CD4-positive, alpha-beta T cell treated with Interleukin-17A for 4 hours (primary cell): ENCODE measurements at places on chromosomes 4 and X.

DNA sequence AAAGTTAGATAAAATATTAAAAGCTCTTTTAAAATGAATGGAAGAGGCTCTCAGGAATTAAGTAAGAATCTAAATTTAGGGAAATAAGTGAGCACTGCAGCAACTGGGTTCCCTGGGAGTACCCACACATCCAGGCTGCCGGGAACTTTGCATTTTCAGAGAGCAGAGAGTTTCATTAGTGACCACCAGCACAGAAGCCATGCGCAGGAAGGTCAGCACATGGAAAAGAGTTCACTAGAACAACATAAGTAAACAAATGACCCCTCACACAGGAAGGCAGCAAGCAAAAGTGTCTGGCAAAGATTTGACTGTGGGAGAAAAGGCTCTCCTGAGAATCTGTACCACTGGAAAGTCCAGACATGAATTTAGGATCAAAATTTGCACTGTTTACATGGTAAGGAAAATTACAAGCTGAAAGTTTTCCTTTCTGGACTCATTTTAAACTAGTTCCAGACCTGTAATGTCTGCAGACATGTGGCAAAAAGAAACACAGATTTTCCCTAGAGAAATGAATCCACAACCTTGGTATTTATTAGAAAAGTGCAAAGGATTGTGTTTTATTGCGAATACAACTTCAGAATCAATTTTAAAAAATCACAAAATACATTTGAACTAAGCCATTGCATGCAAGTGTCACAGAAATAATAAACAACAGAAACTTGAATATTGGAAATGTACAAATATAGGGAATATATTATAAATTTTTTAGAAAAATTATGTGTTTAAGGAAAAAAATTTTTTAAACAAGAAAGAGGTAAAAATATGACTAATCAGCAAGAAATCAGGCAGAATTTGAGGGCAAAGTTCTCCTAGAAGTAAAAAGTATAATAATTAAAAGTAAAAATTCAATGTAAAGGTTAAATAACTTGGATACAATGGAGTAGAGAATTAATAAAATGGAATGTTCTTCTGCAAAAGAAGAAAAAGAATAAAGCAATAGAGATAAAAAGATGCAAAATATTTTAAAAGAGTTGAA lies 18.4 kb upstream of the MYOZ2 start:
- no peak for DNase-seq

GRCh38 chrX:19086102-19086772 lies 36.0 kb downstream of the ADGRG2 start:
- no peak for DNase-seq

GRCh38 chrX:150935467-150935866 lies 37.0 kb upstream of the CD99L2 start:
- DNase-seq, result no peak

DNA sequence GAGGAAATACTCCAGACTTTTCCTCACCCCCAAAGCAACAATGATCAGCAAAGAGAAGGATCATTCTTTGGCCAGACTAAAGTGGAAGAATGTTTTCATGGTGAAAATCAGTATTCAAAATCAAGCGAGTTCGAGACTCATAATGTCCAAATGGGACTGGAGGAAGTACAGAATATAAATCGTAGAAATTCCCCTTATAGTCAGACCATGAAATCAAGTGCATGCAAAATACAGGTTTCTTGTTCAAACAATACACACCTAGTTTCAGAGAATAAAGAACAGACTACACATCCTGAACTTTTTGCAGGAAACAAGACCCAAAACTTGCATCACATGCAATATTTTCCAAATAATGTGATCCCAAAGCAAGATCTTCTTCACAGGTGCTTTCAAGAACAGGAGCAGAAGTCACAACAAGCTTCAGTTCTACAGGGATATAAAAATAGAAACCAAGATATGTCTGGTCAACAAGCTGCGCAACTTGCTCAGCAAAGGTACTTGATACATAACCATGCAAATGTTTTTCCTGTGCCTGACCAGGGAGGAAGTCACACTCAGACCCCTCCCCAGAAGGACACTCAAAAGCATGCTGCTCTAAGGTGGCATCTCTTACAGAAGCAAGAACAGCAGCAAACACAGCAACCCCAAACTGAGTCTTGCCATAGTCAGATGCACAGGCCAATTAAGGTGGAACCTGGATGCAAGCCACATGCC lies 89.7 kb downstream of the TET2 start:
- no peak for DNase-seq
